ENCODE measurements at places on chromosomes 13 and 19.

DNA sequence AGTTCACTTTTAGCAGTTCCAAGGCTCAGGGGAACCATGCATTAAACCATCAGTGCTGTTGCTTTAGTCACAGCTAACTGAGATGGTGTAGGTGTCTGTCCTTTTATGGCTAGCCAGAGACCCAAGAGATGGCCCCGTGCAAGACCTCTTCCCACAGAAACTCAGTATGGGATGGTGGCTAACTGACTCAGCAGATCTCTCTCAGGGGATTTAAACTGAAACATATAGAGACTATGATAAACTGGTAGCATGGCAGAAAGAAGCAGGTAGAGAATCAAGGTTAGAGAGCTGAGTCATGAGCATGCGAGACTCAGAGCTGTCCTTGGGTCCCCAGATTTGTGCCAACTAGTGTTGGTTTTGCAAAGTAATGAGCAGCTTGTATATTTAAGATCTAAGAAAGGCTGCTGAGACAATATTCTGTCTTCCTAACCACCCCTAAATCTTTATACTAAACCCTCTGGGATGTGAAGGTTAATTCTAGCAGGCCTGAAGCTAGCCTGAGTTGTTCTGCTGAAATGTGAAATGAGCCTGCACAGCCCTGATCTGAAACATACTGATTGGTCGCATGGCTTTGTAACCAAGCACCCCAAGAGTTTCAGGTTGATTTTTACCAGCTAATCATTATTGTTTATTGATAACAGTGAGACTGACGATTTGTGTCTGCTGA is 6.5 kb upstream of the SCEL start:
- no peak for DNase-seq

DNA sequence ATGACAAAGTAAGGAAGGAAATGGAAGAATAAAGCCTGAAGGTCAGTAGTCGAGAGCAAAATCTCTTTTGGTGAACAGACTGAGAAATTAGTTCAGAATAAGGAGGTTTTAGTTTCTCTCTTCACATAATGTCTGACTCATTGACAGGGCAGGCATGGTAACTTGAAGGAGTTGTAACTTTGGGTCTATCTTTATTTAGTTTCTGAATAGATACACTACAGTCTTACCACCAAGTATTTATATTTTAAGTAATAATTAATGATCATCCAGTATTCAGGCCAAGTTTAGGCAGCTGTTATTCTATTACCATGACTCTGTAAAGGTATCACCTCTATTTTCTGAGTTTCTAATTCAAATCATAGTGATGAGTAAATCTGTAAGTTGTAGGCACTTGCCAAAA is 219.9 kb downstream of the SPRY2 start:
- DNase-seq, result no peak

DNA sequence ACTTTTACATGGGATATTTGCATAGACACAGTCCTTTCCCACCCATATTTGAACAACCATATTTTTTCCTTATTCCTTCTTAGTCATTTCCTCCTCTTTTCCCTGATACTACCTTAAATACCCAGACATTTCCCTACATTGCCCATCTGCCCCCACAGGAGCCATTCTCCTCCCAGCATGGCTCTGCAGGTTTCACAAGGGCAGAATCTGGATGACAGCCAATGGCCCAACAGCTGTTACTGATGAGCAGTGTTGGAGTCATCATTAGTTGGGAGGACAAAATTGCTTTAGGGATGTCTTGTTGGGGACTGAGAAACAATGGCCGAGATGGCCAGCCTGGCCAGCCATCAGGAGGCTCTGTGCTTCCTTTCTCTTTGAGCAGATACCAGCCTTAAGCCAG is 209.5 kb downstream of the KLF5 start:
- DNase-seq, result no peak

GRCh38 chr13:28655561-28655960 is 3.4 kb upstream of the POMP start:
- no peak for DNase-seq

DNA sequence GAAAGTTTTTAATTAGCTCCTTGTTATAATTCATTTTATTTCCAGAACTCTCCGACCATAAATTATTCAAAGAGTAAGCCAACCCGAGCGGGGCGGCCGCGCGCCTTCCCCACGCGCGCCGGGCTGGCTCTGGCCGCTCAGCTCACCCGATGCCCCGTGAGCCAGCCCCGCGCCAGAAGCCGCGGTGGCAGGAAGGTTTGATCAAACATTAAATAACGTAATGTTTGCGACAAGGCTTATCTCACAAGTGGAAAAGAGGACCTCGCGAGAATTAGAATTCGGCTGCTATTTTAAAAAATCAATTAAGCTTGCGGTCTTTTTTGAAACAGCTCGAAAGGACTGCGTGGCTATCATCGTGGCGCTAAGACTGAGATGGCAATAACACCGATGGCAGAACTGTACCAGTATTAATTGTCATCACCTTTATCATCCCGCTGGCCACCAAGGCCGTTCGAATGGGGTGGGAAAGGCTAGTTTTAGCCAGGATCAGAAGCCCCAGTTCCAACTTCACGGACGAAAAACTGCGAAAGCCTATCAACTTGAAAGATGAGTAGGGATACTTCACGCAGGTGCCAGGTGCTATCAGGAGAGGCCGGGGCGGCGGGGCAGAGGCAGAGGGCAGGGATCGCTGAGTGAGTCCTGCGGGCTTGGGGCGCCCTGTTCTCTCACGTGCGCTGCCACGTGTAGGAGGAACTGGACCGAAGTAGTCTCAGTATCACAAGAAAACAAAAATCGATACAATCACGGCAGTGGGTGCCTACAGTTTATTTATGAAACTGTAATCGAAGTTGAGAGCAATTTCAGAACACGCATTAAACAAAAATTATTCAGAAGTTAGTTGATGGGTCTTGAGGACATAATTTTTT is 6.4 kb downstream of the POU4F1 start:
- no peak for DNase-seq

DNA sequence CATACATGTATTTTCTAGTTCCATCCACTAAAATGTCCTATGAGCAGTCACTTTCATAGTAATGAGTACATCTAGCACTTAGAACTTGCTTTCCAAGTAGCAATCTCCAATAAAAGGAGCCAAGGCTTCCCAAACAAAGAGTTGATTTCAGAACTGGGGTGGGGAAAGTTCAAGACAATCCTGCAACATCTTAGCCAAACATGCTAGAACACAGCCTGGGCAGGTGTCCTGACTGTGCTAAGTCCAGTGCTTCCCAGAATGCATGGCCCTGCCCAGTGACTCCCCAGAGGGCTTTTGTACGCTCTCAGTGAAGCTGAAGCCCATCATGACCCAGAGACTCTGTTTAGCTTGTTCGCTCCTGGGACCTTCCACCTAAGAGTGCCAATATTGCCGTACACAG is 106.7 kb upstream of the UBAC2 start:
- DNase-seq, result no peak

DNA sequence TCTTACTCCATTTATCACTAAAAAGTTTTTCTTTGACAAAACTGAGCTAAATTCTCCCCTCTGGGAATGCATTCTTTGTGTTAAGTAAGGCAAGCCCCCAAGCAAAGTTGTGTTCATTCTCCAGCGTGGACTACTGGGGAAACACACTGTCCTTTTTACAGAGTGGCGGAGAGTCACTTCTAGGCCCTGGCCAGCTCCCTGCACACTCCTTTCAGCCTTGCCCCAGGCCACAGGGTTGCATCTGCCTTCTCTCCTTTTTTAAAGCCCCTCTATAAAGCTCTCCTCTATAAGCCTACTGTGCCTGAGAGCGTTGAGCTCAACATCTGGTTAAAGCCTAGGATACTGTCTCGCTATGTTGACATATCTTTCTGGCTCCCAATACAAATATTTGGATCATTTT is 803.4 kb downstream of the PCDH17 start:
- no peak for DNase-seq

DNA sequence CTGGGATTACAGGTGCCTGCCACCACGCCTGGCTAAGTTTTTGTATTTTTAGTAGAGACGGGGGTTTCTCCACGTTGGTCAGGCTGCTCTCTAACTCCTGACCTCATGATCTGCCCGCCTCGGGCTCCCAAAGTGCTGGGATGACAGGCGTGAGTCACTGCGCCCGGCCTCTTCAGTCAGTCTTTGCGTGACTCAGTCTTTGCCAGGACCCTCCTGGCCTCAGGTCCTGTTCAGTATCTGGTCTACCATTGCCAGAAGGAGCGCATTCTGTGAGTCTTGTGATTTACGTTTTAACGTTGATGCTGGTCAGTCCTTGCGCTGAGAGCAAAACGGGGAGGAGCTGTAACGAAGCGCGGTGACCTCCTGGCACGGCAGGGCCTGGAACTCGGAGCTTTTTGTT is 7.6 kb upstream of the HMG20B start:
- no peak for DNase-seq

GRCh38 chr13:78430166-78430791 is 173.1 kb downstream of the POU4F1 start:
- no peak for DNase-seq

GRCh38 chr13:86689911-86690310 is 890.7 kb upstream of the SLITRK6 start:
- DNase-seq, result no peak

DNA sequence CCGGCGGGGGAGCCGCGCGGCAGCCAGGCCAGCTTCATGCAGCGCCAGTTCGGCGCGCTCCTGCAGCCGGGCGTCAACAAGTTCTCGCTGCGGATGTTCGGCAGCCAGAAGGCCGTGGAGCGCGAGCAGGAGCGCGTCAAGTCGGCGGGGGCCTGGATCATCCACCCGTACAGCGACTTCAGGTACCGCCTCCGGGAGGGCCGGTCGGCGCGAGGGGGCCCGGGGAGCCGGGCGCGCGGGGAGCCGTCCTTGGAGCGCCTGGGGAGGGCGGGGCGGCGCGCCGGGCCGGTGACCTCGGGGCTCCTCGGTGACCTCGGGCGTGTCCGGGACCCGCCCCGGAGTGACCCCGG is 690 bp downstream of the HCN2 start:
- no peak for DNase-seq

DNA sequence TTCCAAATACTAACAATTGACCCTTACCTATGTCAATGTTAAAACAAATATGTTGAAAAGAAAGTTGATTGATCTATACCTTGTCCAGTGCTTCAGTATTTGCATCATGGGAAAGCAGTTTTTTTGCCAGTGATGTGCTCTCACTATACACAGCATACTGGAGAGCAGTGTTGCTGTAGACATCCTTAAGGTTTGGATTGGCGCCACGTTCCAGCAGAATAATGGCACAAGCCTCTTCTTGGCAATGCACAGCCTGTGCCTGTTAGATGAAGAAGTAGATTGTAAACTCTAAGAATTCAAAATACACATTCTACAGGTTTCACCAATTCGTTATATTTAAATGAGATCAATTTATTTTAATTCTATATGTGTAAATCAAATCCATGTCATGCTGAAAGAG is 43.9 kb upstream of the C1QTNF9B start:
- DNase-seq, result no peak

- DNase-seq, result no peak
Observed at GRCh38 chr13:74528734-74529513, 394.7 kb upstream of the KLF12 start.

- DNase-seq, result no peak
Observed at GRCh38 chr13:41608839-41609177, 151.5 kb downstream of the RGCC start.

DNA sequence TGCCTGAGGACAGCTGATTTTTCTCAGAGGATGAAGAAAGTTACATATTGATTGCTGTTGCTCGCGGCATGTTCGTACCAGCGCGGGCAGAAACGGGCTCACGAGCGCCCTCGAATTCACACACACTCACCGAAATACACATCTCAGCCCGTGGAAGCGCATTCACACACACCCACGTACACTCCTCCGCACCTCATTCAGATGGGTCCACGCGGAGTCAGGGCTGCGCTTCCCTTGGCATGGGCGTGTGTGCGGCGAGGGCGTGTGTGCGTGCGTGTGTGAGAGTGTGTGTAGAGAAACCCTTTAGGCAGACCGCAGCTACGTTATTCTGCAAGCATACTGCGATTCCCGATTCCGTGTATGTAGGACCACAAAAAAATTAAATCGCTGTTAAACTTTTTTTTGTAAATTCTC is 2.1 kb upstream of the PCDH17 start:
- no peak for DNase-seq

DNA sequence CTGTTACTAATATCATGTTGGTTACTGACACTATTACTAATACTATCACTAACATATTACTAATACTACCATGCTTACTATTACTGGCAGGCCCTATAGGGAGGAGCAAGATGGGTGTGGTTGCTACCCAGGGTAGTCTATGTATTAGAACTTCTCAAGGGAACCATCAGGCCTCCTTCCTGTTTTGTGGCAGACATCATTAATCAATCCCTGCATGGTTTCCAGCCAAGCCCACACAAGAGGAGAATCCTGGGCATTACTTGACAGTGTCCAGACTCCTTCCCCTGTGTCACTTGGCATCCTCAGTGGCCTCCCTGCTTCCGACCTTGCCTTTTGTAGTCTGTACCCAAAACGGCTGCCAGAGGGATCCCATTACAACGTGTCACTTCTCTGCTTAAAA is 8.9 kb downstream of the HAS1 start:
- no peak for DNase-seq

DNA sequence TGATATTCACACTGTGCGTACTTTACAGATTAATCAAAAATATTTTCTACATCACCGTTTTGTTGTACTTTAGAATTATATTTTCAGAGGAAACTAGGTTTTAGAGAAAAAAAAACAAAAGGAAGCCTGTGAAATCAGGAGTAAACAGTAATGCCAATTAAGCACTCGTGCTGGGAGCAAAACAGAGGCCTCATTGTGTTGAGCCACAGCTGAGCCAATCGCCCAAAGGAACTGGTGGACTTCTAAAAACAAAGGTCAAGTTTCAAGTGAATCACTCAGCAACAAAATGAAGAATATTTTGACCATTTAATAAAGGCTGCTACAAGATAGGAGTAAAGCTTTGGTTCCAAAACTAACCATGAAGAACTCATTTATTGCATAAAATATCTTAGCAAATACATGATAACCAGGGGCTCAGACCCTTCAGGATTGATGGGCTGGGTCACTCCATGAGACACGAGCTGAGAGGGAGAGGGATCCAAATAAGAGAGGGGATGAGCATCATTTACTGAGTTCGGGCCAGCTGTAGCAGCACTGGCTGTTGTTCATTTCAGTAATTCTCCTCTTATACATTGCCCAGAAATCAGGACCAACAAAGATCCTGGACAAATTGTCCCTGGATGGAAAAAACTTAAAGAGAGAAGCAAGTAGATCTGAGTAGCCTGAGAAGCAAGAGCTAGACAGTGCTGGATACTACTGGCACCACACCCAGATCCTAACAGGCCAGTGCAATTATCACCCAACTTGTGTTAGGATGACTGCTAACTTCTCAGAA is 8.3 kb upstream of the NALCN start:
- DNase-seq, result no peak

DNA sequence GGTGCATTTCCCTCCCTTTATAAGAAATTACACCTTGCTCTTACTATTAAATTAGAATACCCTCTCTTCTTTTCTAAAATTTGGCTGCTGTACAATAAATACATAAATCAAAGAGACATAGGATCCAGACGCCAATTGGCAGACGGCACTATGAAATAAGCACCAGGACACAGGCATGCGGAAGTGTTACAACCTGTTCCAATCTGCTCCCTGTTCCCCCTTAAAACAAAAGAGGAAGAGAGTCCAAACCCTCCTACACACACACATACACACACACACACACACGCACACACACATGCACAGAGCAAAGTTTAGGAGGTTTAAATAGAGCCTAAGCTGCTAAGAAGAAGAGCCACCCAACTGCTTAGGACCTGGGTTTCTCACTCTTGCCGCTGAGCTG is 75.6 kb upstream of the ZNF507 start:
- DNase-seq, result no peak

All from activated naive CD4-positive, alpha-beta T cell (primary cell).